Fibroblast of skin of left biceps (primary cell): ENCODE measurements at places on chromosomes 12 and 14.

DNA sequence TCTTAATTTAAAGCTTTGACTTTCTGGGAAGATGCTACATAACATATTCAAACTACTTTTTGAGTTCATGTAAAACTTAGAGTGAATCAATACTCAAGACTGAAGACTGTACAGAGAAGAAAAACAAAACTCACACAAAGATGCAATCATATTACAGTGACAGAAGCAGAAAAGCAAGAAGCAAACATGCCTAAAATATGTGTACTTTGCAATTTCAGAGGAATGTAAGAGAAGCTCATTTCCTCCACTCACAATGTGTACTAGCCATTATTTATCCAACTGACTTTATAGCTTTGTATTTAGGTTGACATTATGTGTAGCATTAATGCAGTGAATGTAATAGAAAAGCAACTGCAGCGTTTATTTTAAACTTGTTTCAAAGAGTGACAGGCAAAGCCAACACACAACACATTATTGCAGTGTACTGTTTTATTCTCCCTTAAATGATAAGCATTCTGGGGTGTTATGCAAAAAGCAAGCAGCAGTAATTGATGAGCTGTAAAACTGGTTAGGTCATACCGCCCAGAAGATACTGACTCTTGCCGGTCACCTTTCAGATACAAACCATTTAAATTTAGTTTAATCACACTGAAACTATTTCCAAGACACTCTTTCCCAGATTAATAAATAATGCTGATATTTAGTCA, 88.2 kb upstream of the PAWR start:
- no peak for DNase-seq

DNA sequence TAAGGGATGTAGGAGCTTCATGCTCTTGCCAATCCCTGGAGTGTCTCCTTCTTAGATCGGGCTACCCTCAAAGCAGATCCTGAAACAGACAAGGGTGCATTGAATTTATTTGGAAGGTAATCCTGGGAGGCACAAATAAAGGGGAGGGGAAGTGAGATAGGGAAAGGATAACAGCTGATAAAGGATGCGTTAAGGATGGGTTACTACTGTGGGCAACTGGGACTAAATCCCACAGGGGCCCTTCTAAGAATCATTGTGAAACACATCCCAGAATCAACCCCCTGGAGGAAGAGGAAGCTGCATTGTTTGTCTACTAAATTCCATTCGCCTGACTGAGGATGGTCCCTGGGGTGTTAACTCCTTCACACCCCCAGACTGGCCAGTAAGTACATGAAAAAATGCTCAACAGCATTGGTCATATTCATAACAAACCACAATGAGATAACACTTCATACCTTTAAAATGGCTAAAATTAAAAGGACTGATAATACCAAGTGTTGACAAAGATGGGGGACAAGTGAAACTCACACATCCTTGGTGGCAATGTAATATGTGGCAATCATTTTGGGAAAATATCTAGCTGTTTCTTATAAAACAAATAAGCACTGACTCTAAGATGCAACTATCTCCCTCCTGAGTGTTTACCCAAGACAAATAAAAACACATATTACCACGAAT, 37.0 kb upstream of the CMKLR1 start:
- no peak for DNase-seq

DNA sequence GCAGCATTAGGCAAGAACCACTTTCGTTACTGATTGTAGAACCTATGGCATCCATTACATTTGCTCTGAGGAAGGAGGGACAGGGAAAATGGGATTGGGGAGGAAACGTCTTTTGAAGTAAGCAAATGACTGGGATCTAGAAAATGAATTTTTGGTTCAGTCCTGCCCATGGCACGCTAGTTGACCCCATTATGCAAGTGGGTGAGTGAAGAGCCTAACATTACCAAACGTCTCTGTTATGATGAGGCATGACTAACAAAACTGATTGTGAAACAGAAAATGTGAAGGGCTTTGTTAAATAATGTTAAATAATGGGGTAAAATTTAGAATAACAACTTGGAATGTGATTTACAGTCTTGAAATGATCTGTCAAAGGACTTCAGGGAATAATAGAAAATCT, 38.9 kb downstream of the CPSF2 start:
- peak; percentile 50 for DNase-seq

DNA sequence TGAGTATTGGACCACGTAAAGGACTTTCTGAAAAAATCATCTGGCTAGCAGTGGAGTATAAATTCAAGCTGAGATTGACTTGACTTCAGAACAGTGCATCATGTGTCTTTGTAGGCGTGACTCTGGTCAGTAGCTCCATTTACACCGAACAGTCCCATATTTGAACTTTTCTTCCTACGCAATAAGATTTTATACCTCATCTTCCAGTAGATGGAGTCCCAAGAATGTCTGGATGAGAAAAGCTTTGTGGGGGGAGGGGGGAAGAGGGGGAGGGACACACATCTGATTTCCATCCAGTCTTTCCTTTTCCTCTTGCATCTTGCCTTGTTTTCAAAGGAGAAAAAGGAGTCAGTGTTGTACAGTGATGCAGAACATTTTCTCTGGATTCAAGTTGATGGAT, 241.0 kb downstream of the EMP1 start:
- DNase-seq: no peak

- no peak for DNase-seq
Measured at GRCh38 chr12:49014547-49014946, 4.0 kb downstream of the PRKAG1 start.

- no peak for DNase-seq
Measured at GRCh38 chr12:129670256-129670920, 233.4 kb downstream of the TMEM132D start.

GRCh38 chr12:57993834-57994233, 52.5 kb downstream of the ATP23 start:
- no peak for DNase-seq

DNA sequence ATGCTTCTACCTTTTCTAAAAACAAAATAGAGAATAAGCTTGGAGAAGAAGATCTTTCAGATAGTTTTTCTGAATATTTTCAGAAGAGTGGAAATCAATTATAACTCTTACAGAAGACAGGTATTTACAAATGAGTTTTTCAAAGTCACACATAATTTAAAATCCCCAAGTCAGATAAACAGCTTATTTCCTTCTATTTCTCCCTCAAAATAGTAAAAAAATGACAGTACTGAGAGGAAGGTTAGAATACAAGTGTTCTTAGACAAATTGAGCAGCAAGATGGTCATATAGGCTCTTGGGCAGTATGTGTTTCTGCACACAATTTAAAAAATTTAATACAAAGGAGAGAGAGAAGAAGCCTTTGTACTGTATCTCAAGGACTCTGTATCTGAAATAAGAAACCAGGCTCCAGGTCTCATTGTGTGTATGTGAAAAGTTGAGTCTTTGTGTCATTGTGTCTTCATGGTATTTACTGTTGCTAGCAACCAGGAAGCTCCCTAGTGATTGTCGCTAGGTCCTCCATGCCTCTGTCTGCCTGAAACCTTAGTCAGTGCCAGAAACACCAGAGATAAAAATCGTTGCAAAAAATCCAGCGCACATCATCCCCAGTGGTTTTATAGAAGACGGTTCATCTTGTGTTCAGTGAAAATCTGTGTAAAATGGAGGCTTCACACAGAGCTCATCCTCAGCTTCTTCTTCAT, 12.9 kb upstream of the TUBA1A start:
- DNase-seq: no peak

GRCh38 chr12:126353604-126354003, 1288.4 kb downstream of the AACS start:
- no peak for DNase-seq

DNA sequence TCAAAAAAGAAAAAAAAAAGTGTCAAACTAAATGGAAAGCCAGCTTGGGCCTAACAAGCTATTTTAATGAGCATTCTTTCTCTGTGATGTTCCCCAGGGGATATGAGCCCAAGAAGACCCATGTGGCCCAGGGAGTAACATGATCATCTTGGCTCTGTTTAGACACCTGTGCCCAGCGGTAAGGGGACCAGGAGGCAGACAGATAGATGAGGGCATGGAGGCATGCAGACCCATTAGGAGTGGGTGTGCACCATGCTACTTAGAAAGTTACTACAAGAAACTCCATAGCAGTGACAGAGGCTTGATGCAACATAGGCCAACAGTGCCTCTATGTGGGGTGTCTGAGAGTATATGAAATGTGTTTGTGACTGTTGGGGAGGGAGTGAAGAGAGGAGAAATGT, 3.1 kb upstream of the CREBL2 start:
- DNase-seq: no peak

- no peak for DNase-seq
Measured at GRCh38 chr12:18158774-18159557, 69.0 kb upstream of the RERGL start.

- no peak for DNase-seq
Measured at GRCh38 chr12:47557386-47557785, 148.4 kb downstream of the RPAP3 start.

DNA sequence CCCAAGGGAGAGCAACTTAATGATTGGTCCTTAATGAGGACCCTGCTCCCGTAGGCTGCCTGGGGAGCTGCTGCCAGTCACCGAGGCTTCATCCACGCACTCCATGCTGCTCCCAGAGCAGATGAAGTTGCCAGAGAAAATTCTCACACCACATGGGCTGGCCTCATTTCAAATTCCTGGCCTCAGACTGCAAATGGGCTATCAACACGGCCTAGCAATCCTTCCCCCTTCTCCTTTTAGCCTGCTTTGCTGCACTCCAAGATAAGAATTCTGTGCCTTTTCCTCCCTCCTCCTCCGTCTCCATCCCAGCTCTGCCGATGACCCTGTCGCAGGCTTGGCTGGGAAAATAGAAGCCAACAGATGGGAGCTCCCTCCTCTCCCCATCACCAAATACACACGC, 10.8 kb upstream of the DGLUCY start:
- DNase-seq: no peak

DNA sequence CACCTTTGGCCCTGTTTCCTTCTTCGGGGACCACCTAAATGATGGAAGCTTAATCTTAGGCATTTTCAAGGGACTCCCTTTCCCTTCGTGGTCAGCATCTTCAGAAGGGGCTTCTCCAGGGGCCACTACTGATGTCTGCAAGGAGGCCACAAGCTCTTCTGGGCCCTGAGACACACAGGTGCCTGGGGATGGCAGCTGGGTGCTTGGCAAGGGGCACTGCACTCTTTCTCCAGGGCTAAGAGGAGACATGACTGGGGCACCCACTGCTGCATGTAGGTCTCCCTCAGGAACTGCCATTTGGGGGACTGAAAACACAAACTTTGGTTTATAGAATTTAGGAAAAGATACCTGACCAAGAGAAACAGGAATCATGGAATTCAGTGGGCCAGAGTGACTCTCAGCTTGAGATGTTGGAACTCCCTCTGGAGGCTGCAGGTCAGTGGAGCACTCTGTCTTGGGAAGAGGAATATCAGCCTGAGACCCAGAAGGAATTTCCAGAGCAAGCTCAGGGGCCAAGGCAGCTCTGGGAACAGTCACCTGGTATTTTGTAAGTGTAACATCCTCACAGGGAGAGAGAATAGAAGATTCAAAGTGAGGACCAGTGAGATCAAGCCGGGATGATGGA, 16.0 kb downstream of the PLD4 start:
- no peak for DNase-seq

DNA sequence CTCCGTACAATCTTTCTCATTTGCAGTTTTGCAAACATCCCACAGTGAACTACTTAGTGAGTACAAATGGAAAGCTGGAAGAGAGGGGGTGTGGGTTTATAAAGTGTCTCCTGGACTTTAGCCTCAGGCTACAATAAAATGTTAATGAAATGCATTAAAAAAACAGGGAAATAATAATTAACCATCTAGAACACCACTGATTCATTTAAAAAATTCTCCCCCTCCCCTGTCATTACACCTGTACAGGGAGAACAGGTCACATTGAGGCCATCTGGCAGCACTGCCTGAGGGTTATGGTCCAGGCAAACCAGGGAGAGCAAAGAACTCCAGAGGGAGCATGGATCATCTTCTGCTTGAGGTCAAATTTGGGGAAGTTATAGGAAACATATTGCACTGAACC, 96.3 kb downstream of the TSPAN8 start:
- DNase-seq: no peak

- no peak for DNase-seq
Measured at GRCh38 chr12:93363841-93364297, 13.9 kb upstream of the NUDT4 start.

GRCh38 chr12:85616201-85616600, 220.0 kb downstream of the RASSF9 start:
- no peak for DNase-seq

DNA sequence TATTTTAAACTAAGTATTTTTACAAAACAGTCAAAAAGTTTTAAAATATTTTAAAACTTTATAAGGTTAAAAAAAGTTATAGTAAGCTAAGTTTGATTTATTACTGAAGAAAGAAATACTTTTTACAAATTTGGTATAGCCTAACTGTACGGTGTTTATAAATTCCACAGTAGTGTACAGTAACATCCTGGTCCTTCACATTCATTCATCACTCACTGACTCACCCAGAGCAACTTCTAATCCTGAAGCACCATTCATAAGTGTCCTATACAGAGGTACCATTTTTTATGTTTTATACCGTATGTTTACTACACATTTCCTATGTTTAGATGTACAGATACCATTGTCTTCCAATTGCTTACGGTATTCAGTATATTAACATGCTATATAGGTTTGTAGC, 170.0 kb downstream of the KLHL28 start:
- DNase-seq: no peak

DNA sequence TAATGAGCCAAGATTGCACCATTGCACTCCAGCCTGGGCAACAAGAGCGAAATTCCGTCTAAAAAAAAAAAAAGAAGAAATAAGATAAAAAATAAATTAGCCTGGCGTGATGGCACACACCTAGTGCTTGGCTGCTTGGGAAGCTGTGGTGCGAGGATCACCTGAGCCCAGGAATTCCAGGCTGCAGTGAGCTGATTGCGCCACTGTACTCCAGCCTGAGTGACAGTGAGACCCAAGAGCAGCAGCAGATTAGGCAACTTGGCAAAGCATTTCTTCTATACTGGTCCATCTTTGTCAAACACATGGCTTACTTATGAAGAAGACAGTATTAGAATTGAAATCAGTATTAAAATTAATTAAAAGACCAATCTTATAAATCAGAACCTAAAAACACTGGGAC, 6.3 kb downstream of the GON7 start:
- DNase-seq: no peak
